ENCODE measurements at places on chromosomes 16 and 17.

GRCh38 chr17:74211141-74211911 is 2.0 kb upstream of the TTYH2 start:
- DNase-seq, result no peak

DNA sequence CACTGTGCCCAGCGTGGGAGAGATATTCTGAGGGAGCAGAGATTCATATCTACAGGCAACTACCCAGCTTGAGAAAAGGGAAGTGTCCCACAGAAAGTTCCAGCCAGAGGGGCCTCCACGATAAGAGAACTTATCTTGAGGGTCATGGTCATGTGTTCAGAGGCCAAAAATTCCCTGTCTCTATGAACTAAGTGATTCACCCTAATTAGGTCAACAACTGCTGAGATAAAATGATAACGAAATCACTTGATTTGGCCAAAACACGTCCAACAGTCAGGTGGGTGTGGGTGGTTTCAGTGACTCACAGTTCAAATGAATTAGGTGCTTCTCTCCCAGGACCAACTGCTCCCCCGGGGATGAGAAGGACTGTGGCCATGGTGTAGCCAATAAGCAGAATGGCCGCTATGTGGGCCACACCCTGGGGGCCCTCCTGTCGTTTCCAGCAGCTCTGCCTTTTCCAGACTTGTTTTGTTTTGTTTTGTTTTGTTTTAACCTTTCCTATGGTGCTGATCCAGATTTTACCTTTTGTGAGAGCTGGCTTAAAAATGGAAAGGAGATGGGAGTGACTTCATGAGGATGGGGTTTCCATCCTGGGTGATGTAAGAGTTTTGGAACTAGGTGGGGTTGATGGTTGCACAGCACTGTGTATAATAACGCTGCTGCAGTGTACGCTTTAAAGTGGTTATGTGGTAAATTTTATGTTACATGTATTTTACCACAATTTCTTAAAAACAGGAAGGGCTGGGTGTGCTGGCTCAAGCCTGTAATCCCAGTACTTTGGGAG is 8.7 kb downstream of the DNAI2 start:
- no peak for DNase-seq

DNA sequence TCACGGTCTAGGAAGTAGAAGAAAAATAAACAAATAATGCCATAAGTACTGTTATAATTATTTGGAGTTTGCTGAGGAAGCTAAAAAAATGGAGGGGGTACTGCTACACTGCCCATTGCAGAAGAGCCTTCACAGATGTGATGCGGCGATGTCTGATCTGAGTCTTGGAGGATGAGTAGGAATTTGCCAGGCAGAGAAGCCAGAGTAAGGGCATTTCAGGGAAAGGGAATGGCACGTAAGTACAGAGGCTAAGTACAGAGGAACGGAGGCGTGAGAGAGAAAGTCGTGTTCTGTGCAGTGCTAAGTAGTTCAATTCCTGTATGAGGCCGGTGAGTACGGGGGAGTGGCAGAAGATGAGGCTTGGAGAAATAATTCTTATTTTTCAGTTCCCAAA is 741 bp upstream of the GRB2 start:
- DNase-seq, result no peak

GRCh38 chr17:69350911-69351310 is 24.0 kb upstream of the ABCA5 start:
- DNase-seq, result no peak

- DNase-seq, result no peak
Measured at GRCh38 chr17:16212793-16213192, 2.5 kb downstream of the NCOR1 start.

- DNase-seq, result peak; percentile 30
Measured at GRCh38 chr16:3131755-3132377, 3.0 kb upstream of the ZNF213 start.

DNA sequence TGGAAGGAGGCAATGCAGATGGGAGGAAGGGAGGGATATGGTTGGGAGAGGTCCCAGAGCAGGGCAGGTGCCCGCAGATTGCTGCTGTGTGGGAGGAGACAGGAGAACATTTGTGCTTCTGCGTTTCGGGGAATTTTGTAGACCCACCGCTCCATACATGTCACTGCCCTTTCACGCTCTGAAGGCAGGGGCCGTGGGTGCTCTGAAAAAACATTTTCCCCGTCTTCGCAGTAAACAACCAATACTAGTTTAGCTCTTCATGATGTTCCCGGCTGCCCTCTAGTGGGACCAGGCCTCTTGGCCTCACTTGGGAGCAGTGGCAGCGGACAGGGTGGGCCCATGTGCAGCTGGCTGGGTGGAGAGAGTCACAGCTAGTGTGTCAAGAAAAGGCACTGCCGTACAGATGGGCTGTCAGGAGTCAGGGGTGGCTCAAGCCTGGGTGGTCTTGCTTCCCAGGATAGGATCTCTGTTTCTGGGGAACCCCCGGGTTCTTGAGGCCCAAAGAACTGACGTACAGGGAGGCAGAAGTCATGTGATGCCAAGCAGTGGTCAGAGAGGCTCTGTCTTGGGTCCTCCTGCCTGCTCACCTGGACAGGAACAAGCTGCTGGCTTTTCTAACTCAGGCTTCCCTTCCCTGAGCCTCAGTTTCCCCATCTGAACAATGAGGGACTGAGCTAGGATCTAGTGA is 46.5 kb upstream of the CPNE2 start:
- DNase-seq, result peak; percentile 77

DNA sequence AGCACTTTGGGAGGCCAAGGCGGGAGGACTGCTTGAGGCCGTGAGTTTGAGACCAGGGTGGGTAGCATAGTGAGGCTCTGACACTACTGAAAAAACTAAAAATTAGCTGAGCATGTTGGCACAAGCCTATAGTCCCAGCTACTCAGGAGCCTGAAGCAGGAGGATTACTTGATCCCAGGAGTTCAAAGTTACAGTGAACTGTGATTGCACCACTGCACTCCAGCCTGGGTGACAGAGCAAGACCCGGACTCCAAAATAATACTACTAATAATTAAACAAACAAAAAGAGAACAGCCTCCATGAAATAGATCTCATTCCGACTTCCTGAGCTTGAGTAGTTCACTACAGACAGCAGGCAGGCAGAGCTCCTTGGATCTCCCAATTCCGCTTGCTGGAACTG is 2.7 kb upstream of the RBBP6 start:
- no peak for DNase-seq

All from AG20443 (cell line).